ENCODE measurements at places on chromosomes 13 and 19.

DNA sequence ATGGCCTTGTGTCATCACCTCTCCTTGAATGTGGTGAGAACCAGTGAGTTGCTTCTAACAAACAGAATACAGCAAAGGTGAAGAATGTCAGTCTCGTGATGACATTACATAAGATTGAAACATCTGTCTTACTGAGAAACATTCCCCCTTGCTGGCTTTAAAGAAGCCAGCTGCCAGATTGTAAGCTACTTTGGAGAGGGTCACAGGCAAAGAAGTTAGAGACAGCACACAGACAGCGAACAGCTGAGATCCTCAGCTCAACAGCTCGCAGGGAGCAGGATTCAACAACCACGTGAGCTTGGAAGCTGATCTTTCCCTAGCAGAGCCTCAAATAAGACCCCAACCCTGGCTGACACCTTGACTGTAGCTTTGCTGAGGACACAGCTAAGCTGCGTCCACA lies 367.9 kb downstream of the LIG4 start:
- DNase-seq, result no peak

DNA sequence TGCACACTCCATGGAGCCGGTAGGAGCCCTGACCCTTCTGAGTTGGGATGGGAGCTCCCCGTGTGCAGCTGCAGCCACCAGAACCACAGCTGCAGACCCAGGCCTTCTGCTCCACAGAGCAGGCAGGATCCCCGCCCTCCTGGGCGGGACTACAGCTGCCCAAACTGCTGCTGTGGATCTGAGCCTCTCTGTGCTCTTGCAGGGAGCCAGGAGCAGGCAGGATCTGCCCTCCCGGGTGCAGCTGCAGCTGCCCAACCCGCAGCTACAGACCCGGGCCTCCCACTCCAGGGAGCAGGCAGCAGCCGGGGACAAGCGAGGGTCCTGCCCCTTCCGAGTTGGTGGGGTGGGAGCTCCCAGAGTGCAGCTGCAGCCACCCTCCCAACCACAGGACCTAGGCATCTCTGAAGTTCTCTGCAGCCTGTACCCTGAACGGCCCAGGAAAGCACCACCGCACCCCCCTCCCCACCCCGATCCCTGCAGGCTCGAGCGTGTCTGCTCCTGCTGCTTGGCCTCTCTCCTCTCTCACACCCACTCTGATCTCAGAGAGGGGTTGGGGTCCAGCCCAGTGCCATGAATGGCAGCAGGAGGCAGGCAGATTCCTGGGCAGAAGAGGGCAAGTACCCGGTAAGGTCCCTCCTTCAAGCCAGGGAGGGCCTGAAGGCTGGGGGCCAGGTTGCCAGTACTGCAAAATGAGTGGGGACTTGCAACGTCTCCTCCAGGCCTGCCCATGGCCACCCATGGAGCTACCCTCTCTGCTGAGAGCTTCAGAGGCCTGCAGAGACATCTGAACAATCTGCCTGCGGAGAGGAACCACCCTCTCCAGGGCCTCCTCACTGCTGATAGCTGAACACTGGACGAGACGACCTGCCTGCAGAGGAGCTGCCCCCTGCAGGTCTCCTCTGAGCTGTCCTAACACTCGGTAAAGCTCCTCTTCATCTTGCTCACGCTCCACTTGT lies 16.4 kb upstream of the EMP3 start:
- DNase-seq, result no peak

GRCh38 chr19:42326969-42327368 lies 1.5 kb downstream of the MEGF8 start:
- DNase-seq, result no peak

- no peak for DNase-seq
Measured at GRCh38 chr13:65915195-65915594, 1314.9 kb downstream of the PCDH9 start.

- DNase-seq, result no peak
Measured at GRCh38 chr13:97387485-97387839, 46.5 kb upstream of the RAP2A start.

DNA sequence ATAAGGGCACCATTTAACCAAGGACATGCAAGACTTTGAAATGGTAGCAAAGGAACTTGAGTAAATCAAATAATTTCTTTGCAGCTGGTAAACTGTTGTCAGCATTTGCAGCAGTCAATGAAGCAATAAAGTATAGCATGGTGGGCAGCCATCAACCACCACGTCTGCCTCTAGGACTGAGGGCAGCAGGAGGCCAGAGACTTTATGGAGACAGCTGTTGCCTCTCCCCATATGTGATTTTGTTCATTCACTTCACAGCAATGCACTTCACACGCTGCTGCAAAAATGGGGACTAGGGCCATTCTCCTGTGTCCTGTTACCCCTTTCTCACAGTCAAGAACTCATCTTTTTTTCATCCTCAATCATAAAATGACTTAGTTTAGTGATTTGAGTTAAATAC lies 51.3 kb upstream of the PCDH9 start:
- no peak for DNase-seq

DNA sequence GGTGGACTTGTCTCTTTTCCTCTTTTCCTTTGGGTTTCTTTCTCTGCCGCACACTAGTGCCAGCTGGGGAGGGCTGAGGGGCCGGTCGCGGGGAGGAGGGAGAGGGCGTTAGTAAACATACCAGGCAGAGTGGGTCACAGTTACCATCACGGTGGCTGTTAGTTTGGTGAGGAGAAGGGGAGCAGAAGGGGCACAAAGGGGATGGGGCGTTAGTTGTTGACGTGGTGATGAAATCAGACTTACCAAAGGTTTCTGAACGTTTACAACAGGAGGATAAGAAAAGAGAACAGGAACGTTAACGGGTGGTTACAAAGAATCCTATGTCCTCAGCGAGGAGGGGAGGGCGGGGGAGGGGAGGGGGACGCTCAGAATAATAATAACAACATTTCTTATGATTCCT lies 77.9 kb downstream of the PTPRS start:
- DNase-seq, result no peak

- DNase-seq, result no peak
Measured at GRCh38 chr19:51330366-51330765, 11.6 kb downstream of the VSIG10L start.

All from CMK (cell line).